ENCODE measurements at places on chromosomes 16 and 17.

DNA sequence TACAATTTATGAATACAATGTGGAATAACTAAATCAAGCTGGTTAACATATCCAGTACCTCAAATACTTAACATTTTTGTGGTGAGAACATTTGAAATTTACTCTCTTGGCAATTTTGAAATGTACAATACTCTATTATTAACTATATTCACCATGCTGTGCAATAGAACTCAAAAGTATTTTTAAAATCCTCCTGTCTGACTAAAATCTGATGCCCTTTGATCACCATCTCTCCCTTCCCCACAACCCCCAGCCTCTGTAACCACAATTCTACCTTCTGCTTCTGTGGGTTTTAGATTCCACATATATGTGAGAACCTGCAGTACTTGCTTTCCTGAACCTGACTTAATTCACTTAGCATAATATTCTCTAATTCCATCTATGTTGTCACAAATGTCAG is 71.6 kb upstream of the ALOX12 start:
- DNase-seq: no peak

DNA sequence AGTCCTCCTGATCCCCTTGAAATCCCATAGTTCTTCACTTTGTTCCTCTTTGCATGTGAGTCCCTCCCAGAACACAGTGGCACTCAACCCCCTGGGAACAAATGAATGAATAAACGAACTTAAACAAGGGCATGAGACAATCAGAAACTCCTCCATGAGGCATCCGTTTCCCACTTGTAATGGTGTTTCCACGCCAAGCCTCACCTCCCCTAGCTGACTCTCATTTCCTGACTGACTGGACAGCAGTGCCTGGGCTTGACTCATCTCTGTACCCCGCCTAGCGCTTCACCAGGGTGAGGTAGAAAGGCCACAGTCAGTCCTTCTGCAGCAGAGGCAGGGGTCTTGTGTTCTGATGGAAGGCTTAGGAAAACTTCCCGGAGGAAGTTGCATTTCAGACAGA is 14.2 kb downstream of the KIF1C start:
- DNase-seq: peak; percentile 65

GRCh38 chr17:61415374-61416210 is 15.9 kb downstream of the TBX2 start:
- no peak for DNase-seq

GRCh38 chr17:15414532-15415306 is 52.7 kb downstream of the CDRT4 start:
- DNase-seq: no peak

DNA sequence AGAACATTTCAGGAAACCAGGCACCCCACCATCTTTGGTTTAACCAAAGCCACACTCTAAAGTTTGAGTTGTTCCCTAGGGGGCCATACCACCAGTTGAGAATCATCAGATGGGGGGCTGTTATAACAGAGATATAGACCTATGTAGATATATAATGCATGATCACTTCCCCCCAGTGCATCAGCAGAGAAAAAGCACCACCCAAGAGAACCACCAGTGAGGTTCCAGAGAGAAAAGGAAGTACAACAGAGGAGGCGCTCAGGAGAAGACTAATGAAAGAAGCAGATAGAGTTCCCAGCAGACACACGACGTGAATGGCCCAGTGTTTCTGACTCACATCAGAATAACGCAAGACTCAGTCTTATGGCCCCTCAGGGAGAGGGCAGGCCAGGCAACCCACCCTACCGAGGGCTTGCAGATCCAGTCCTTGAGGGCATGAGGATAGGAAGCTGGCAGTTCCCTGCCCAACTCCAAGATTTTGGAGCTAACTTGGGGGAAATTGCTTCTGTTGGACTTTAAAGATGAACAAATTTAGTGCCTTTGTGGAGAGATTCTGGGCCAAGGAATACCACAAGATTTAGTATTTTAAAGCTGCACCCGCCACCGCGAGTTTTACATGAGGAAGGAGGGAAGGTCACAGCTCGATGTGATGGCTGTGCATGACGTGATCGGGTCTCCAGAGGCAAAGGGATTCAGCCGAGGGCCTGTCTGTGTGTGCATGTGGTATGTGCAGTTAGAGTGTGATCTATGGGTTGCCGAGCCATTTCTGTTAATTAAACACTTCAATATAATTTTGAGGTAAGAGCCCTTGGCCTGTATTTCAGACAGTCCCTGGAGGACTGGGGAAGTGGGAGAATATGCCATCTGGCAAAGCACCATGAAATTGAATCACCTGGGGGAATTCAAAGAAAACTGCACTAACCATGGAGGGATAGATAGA is 53.1 kb downstream of the AIPL1 start:
- DNase-seq: no peak

DNA sequence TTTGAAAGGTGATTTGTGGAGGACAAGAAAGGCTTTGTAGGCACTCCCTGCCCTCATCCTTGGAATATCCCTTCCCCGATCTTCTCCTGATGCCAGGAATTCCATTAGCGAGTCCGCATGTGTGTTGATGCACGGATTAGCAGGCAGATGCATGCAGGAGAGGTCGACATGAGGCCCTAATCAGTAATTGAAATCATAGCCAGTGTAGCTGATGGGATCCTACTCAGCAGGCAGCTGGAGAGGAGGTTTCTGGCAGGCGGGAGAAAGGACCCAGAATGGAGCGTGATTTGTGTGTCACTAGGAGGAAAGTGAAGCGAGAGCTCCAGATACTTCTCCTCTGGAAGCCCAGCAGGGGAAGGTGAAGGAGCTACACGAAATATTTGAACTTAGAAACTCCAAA is 196.3 kb upstream of the CDH11 start:
- DNase-seq: no peak

GRCh38 chr17:37842401-37842800 is 81.8 kb upstream of the TBC1D3K start:
- DNase-seq: no peak

- peak; percentile 63 for DNase-seq
Observed at GRCh38 chr17:67218385-67218950, 26.5 kb downstream of the HELZ start.

GRCh38 chr16:83878838-83879237 is 20.1 kb upstream of the MLYCD start:
- peak; percentile 60 for DNase-seq

- DNase-seq: no peak
Observed at GRCh38 chr17:7215136-7215638, 4.4 kb downstream of the DLG4 start.

GRCh38 chr16:67242138-67242730 is 5.0 kb downstream of the FHOD1 start:
- DNase-seq: no peak

DNA sequence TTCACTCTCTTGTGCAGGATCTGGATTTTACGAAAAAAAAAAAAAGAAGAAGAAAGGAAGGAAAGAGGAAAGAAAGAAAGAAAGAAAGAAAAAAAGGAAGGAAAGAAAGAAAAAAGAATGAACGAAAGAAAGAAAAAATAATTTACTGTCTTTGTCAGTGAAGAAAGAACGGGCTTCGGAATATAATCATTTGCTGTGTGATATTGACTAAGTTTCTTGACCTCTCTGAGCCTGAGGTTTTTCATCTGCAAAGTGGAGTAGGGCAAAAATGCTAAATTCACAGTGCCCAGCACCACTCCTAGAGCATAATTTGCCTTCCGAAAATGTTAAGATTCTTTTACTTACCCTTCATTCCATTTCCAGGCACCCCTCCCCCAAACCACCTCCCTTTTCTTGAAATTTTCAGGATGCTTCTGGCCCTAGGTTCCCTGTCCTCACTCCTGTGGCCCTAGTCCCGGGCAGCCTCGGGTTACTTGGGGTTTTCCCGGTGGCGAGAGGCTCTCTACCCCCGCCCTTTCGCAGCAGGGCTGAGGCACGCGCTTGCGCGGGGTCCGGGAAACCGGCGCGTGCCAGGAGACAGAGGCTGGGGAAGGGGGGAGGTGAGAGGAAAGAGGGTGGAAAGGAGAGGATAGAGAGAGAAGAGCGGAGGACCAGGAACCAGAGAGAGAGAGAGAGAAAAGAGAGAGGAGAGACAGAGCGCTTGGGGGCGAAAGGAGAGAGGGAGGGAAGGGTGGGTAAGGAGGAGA is at the start of gene CNTNAP1:
Gene CNTNAP1 (plus strand): TSS at position 556 of the 746 bp plus-strand sequence. CDS start 299 bp downstream, outside the sequence.
- peak; percentile 37 for DNase-seq

DNA sequence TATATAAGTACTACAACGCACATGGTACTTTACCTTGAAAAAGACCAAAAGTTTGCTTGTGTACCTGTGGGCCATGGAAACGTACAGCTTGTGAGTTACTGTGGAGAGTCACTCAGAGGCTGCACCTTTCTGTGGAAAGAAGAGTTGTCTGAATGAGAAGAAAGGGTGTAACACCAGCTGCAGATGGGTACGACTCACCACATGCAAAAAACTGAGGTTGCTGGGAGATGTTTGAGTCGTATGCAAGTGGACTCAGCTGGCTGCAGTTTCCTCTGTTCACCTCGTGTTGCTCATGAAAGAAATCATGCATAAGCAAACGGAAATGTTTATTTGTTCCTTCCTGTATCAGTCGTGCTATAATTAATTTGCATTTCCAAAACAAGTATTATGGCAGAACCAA is 22.4 kb upstream of the DYNLRB2 start:
- DNase-seq: peak; percentile 50

DNA sequence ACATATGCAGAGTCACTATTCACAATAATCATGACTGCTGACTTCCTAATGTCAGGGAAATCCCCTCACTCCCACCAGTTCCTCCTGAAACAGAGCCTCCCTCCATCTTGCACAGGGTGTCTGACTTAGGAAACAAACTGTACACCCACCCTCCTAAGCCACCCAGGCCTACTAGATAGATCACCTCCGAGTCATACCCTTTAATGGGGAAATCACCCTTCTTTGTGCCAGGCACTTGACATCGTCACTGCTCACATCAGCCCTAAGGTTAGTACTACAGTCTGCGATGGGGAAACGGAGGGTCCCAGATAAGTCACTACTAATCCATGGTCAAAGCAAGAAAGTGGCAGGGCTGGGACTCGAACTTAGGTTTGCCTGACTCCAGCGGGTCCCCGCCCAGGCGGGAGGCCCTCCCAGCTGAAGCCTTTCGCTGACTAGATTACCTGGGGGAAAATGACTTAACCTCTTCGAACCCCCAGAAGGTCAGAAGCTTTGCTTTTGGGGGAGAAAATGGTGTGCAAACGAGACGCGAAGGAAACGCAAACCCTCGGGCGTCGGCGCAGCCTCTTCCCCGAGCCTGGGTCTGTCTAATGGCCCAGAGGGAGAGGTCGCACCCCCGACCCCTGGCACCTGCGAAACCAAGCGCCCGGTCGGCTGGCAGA is 3.4 kb upstream of the MLLT6 start:
- DNase-seq: peak; percentile 51

GRCh38 chr17:56502120-56502654 is 91.3 kb upstream of the NOG start:
- DNase-seq: no peak

DNA sequence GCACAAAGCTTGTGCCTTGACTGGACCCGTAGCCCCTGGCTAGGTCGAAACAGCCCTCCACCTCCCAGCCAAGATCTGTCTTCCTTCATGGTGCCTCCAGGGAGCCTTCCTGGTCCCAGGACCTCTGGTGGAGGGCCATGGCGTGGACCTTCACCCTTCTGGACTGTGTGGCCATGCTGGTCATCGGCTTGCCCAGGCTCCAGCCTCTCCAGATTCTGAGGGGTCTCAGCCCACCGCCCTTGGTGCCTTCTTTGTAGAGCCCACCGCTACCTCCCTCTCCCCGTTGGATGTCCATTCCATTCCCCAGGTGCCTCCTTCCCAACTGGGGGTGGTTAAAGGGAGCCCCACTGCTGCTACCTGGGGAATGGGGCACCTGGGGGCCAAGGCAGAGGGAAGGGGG is 3.5 kb downstream of the CTRL start:
- DNase-seq: no peak

DNA sequence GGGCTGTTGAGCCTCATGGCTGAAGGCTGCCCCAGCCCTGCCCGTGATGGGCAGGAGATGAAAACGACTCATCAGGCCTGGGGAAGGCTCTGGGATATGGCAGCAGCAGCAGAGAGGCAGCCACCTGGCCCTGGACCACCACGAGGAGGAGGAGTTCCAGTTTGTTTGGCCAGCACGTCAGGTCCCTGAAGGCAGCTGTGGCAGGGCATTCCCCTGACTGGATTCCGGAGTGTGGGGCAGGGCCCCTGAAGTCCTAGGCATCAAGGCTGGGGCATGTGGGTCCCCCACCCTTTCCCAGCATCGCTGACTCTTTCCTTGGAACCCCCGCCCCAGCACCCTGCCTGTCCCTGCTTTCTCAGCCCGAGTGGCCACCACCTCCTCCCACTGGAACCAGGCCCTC is 197.4 kb downstream of the ZNF423 start:
- no peak for DNase-seq

DNA sequence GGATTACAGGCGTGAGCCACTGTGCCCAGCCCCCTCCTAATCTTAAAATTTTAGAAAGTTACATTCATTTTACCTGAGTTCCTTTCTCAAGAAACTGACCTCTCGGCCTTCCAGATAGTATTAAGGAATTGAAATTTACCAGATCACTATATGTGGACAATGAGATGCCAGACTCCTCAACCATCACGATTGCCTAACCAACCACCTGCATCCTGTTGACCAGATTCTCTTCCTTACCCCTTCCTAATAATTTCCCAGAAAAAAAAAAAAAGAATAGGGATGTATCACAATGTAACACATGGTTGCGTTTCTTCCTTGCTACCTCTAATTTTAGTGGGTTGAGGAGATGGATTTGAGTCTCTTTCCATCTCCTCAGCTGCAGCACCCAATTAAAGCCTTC is 72.1 kb downstream of the BMERB1 start:
- DNase-seq: no peak

DNA sequence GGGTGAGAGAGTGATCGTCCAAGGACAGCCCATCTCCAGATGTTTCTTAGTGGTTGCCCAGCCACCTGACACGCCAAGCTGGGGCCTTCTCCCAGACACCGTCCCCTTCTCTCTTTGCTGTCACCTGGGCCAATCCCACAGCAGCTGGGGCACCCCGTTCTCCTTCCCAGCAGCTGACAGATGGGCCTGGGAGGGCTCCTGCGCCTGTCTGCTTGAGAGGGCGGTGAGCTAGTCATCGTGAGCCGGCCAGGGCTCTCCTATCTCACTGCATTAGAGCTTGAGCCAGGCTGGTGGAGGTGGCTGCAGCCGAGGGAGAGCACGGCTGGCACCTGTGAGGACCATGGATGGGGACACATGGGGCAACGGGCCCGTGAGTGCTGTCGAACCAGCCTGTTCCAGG is 41.2 kb downstream of the RAB11FIP3 start:
- DNase-seq: no peak

- DNase-seq: no peak
Observed at GRCh38 chr17:10063730-10064241, 134.6 kb downstream of the GAS7 start.

- peak; percentile 85 for DNase-seq
Observed at GRCh38 chr17:1577182-1577581, 14.6 kb upstream of the PITPNA start.

DNA sequence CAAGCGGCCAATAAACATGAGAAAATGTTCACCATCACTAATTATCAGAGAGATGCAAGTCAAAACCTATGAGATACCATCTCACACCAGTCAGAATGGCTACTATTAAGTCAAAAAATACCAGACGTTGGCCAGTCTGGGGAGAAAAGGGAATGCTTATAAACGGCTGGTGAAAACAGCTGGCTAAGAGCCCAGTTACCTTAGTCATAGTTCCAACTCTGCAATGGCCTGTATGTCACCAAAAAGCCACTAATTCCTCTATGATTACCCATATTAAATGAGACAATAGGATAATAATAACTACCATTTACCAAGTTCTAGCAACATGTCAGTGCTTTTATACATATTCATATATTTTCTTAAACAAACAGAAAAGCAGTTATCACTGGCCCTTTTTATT is 42.9 kb upstream of the CDRT4 start:
- DNase-seq: peak; percentile 57

GRCh38 chr17:74200112-74200511 is 3.4 kb upstream of the RPL38 start:
- DNase-seq: no peak

- DNase-seq: peak; percentile 93
Observed at GRCh38 chr17:56681561-56682266, 88.2 kb downstream of the NOG start.
